ENCODE measurements at places on chromosomes 12 and 14. TPM values are rescaled to one million over a fixed set of nuclear protein-coding genes. Genes with fewer than 3 reads are reported as not detected.

DNA sequence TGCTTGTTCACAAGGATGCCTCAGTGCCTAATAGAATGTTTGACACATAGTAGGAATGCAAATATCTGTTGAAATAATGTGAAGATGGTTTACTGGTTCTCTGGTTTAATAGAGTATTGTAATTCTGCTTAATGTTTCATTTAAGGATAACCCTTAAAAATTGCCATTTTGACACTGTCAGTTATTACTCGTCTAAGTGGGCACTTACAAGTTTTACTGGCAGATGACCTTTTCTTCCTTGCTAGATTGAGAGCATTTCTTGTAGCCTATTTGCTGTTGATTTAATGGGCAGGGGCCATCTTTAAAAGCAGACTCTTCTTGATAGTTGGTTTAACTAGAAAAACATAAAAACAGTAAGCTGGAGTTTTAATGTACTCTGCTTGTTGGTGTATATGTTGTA lies 1.9 kb downstream of the TMEM263 start:
- no peak for DNase-seq

GRCh38 chr14:68922201-68922621 lies 56.9 kb downstream of the ACTN1 start:
- DNase-seq: no peak

Gene KRT4
- 0.81 TPM for polyA plus RNA-seq

Gene PARP2
- polyA plus RNA-seq: 60.3 TPM
